CD4-positive, alpha-beta T cell treated with Interleukin-21 for 1 hour (primary cell): ENCODE measurements at places on chromosomes 5 and 9.

GRCh38 chr9:18622186-18622836 is 148.4 kb downstream of the ADAMTSL1 start:
- DNase-seq = no peak

GRCh38 chr5:43156388-43156787 is 35.6 kb upstream of the NIM1K start:
- no peak for DNase-seq

DNA sequence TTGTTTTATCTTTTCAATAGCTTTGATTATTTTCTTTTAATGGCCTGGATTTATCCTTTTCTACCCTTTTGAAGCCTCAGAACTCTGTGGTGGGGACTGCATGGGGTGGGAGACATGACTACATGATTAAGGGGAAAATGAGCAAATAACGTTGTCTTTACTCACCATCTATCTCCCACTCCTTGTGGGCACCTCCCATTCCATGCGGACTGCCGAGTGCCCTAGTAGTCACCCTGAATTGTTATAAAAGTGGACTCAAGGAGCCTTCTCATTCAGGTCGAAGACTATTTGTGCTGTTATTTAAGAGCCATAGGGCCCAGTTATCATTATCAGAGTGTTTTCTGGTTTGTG is 281.8 kb downstream of the MLLT3 start:
- no peak for DNase-seq

GRCh38 chr5:95704150-95704549 is 21.4 kb upstream of the SPATA9 start:
- DNase-seq = no peak

DNA sequence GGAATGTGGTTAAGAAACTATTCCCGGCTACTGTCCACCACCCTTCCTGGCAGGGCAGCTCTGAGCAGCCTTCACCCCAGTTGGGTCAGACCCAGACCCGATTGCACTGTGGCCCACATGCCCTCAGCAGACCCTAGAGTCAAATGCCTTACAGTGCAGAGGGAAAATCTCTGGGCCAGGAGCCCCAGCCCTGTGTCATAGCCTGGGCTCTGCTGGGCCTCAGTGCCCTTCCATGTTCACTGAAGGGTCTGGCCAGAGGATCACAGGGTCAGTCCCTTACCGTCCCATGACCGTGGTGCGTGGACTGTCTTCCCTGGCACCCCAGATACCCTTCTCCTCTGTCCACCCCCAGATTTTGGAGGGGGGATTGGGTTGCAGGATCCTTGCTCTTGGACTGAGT is 73.5 kb upstream of the COL5A1 start:
- no peak for DNase-seq

DNA sequence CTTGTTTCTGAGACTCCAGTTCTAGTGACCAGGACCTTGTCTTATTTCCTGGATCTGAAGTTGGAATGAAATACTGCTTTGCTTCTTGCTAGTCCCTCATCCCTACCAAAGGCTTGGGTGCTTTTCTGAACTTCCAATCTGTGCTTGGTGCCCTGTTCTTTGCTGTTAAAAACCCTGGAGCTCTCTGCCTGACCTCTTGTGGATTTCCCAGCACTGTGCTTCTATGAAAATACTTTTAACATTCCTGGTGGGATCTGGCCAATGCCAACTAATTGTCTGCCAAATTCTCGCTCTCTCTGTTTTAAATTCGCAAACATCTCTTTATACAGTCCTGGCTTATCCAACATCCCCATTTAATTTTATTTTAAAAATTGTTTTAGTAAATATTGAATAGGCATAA is 26.7 kb upstream of the CSNK1G3 start:
- DNase-seq = no peak

GRCh38 chr5:117800261-117800660 is 1188.1 kb downstream of the DTWD2 start:
- no peak for DNase-seq

- no peak for DNase-seq
Measured at GRCh38 chr5:34483442-34484033, 172.6 kb upstream of the RAI14 start.

DNA sequence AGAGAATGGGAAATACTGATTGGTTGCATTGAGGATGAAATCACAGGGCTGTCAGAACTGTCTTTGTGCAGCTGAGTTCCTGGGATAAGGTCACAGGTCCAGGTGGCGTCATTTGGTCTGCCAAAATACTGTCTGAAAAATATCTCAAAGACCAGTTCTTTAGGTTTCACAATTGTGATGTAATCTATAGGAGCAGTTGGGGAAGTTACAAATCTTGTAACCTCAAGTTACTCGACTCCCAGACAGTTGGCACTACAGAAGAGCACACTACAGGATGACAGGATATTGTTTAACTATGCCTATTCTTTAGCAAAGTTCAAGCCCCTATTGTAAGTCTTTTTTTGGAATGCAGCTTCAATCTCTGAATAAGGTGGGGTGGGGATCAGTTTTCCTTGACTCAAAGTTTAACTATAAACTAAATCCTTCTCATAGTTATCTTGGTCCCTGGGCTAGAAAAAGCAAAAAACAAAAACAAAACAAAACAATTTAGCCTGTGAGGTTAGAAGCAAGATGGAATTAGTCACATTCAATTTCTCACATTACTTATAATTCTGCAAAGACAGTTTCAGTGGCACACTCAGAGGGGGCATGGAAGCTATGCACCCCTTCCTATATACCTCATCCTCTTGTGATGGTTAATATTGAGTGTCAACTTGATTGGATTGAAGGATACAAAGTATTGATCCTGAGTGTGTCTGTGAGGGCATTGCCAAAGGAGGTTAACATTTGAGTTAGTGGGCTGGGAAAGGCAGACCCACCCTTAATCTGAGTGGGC is 276.0 kb downstream of the AUH start:
- no peak for DNase-seq

- no peak for DNase-seq
Measured at GRCh38 chr9:107443786-107444185, 45.8 kb downstream of the KLF4 start.

DNA sequence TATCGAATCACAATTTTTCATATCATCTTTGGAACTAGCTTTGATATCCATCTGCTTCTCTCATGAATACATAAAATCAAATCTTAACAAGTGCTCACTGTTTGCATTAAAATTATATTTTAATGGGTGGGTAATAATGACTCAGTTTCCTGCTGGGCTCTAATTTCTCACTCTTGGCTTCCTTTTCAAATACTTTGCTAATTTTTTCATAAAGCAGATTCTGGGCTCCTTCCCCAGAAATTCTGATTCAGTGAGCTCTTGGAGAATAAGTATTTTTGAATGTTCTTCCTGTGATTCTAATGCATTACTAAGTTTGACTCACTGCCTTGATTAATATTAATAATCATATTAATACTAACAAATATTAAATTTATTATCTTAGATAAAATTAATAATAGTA is 48.9 kb downstream of the YIPF5 start:
- DNase-seq = no peak
